ENCODE measurements at places on chromosomes 6 and 20. TPM values are rescaled to one million over a fixed set of nuclear protein-coding genes. Genes with fewer than 3 reads are reported as not detected.

The LRFN2 gene
- 0.94 TPM for polyA plus RNA-seq

The POPDC3 gene
- polyA plus RNA-seq = 0.39 TPM

The SMIM28 gene
- 0.12 TPM for polyA plus RNA-seq

The OR12D3 gene
- not detected for polyA plus RNA-seq

The SPO11 gene
- not detected for polyA plus RNA-seq

The COL21A1 gene
- polyA plus RNA-seq = 154 TPM

The SGK2 gene
- polyA plus RNA-seq = 36.8 TPM

The RBPJL gene
- 0.06 TPM for polyA plus RNA-seq

The ZNF334 gene
- 28.8 TPM for polyA plus RNA-seq

The PRSS16 gene
- polyA plus RNA-seq = 0.44 TPM

The TCP11 gene
- 2.2 TPM for polyA plus RNA-seq

The KIAA1755 gene
- 2.7 TPM for polyA plus RNA-seq

The SCAF8 gene
- 66.0 TPM for polyA plus RNA-seq

The PTCRA gene
- 0.15 TPM for polyA plus RNA-seq

The PARD6B gene
- polyA plus RNA-seq = 23.8 TPM

The PREX1 gene
- polyA plus RNA-seq = 15.6 TPM

The RIMS4 gene
- 0.82 TPM for polyA plus RNA-seq

The GSS gene
- 56.5 TPM for polyA plus RNA-seq

The PPP1R3G gene
- polyA plus RNA-seq = 2.9 TPM

The CCR6 gene
- not detected for polyA plus RNA-seq

The DPM1 gene
- polyA plus RNA-seq = 71.0 TPM

The E2F1 gene
- polyA plus RNA-seq = 12.7 TPM

The HLA-DQA1 gene
- polyA plus RNA-seq = 3.6 TPM

The HAO1 gene
- not detected for polyA plus RNA-seq

The PAX1 gene
- polyA plus RNA-seq = not detected

The SUMO4 gene
- polyA plus RNA-seq = 0.46 TPM

The THEMIS gene
- polyA plus RNA-seq = not detected

The ANKEF1 gene
- 8.7 TPM for polyA plus RNA-seq

The COL12A1 gene
- 141 TPM for polyA plus RNA-seq

The TCFL5 gene
- polyA plus RNA-seq = 12.7 TPM

The ZNF391 gene
- polyA plus RNA-seq = 14.4 TPM

The VGLL2 gene
- polyA plus RNA-seq = not detected

The MLN gene
- 1.1 TPM for polyA plus RNA-seq

The NCOA5 gene
- 63.8 TPM for polyA plus RNA-seq

The SNPH gene
- 2.7 TPM for polyA plus RNA-seq

The KDM1B gene
- 17.6 TPM for polyA plus RNA-seq

The TMEM244 gene
- polyA plus RNA-seq = not detected

The MRS2 gene
- 47.7 TPM for polyA plus RNA-seq

The C6orf15 gene
- polyA plus RNA-seq = not detected

The LHFPL5 gene
- polyA plus RNA-seq = 0.15 TPM

The RSPO4 gene
- 1.7 TPM for polyA plus RNA-seq

The SIRPD gene
- not detected for polyA plus RNA-seq
